Stimulated activated naive CD4-positive, alpha-beta T cell (primary cell): ENCODE measurements at places on chromosomes 4 and X.

GRCh38 chr4:129240816-129241215 lies 144.9 kb downstream of the C4orf33 start:
- no peak for DNase-seq

DNA sequence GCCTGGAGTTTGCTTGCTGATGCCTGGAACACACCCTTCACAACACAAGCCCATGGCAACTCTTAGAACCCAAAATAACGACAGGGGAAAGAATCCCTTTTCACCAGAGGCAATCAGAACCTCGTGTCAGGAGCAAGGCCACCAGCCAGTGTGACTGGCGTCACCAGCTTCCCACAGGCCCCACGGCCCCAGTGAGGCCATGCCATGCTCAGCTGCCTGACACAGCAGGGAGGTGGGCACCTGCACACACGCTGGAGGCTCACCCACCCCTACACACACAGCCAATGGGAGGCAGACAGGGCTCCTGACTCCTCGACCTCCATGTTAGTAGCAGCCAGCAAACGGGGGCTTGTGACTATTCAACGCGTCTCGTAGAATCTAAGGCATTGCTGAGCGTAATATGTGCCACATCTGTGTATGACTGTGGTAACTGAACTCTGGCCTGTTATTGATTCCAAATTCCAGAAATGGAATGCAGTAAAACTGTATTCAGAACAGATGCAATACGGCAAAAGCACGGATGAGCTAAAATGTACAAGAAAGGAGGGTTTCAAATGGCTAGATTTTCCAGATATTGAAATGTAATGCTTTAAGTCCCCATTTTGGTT lies 28.5 kb downstream of the RNF212 start:
- no peak for DNase-seq

GRCh38 chrX:22534643-22535042 lies 261.9 kb downstream of the CBLL2 start:
- no peak for DNase-seq

- no peak for DNase-seq
These were observed 78.5 kb downstream of the MSN start for GRCh38 chrX:65745992-65746391.

DNA sequence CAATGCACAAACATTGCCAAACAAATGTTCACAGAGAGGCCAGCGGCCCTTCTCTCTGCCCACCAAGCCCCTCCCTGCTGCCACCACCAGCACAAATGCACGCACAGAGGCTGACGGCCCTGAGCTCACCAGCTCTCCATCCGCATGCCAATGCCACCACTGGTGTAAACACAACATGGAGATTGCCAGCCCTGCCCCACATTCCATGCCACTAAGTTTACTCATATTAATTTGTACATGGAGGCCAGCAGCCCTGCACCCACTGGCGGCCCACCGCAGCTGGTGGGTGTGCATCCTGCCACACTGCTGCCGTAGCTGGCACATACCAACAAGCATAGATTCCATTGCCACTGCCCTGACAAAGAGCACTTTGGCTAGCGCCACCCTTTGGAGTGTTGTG lies 124.0 kb downstream of the CYLC1 start:
- DNase-seq: no peak
